A172 (cell line): ENCODE measurements at places on chromosomes 3 and 15.

GRCh38 chr3:178525251-178525650 is 11.0 kb upstream of the KCNMB2 start:
- DNase-seq = no peak

- no peak for DNase-seq
These were observed 157.3 kb upstream of the SMAD3 start for GRCh38 chr15:66907826-66908743.

DNA sequence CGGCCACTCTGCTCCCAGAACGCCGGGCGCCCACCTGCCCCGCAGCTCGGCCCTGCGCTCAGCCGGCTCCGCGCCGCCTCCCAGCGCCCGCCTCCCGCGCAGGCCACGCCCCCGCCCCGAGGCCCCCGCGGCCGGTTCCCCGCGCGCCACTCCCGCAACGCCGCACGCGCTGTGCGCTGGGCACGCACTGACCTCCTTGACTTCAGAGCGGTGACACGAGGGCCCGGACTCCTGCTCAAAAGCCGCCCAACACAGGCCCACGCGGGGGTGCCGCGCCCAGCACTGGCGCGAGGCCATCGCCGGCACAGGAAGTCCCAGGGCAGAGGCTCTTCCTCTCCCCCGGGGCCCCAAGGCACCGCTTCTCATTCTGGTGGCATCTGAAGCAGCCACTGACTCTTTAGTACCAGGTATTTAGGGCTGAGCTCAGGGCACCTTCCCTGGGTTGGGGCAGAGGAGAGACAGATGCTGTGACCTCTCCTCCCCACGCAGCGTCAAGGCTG is 12.4 kb downstream of the TNK2 start:
- peak; percentile 47 for DNase-seq

DNA sequence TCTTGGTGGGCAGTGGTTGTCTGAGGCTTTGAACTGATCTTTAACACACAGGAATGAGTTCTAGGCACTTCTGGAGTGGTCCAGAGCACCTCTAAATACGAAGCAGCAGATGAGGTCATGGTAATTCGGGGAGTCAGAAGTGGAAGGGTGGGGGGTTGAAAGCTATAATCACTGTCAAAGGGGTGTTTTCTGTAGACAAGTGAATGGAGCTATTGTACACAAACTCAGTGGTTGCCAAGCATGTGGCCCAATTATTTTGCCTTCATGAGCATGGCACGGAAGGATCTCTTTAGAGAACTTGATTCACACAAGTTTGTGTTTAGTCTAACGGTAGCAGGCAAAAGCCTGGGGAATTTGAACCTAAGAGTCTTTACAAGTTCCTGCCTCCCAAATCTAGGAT is 6.3 kb downstream of the FRMD5 start:
- no peak for DNase-seq

- DNase-seq = no peak
These were observed 68.9 kb upstream of the GAP43 start for GRCh38 chr3:115554487-115554807.

GRCh38 chr15:39430389-39430788 is 150.5 kb upstream of the THBS1 start:
- no peak for DNase-seq

DNA sequence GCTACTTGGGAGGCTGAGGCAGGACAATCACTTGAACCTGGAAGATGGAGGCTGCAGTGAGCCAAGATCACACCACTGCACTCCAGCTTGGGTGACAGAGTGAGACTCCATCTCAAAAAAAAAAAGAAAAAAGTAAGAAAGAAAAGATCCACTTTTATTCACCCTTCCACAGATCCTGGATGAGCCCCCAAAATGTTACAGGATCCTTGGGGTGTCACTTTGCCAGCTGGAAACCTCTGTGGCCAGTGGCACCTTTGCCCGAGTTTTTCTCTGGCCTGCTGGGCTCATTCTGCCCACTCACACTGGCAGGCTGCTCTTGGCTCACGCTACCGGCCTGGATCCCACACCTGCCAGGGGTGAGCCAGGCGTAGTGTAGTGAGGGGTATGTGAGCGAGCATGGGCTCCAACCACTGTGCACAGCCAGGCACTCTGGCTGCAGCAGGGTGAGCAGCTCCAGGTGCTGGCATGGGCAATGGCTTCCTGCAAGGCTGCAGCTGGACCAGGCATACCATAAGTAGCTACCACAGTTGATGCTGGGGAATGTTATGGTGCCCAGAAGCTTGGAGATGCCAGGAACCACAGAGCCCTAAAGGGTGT is 57.8 kb upstream of the C15orf39 start:
- DNase-seq = no peak

DNA sequence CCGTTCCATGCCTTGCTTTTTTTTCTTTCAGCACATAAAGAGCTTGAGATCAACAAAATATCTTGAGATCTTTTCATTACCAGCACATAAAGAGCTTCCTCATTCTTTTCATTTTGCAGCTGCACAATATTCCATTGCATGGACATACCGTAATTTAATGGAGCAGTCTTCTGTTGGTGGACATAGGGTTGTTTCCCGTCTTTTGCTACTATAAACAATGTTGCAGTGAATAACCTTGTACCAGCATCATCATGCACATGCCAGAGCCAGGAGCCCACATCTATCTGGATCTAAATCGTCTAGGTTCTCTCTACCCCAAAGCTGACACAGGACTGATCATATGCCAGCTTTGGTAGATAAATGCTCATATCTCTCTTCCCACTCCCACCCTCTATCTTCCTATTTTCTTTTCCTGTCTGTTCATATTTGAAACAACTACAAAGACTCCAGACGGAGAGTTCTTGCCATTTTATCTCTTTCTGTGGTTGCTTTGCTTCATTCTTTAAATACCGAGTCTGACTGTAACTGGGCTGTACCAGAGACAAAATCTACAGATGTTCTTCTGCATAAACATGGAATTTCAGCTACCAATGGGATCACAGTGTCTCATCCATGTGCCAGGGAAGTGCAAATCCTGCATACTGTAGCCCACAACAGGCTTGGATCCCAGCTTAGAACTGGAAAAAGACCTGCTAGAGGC is 47.1 kb upstream of the AKAP13 start:
- DNase-seq = peak; percentile 86

- no peak for DNase-seq
These were observed 4.5 kb downstream of the OR5K2 start for GRCh38 chr3:98501863-98502576.

DNA sequence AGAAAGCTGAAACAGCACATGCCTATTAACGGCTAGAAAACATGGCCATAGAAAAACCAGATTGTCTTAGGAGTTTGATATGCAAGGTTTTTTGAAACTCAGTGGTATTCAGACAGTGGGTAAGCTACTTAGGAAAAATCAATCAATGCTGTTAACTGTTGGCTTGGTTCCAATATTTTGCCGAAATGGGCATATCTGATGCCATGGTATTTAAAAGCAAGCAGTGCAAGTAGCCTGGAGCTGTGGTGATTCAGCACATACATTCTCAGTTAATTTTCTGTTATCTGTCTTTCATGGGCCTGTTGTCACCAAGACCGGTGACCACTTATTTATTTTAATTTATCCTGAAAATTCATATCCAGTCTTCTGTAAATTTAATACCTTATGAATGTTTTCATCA is 17.3 kb upstream of the SUCNR1 start:
- no peak for DNase-seq

GRCh38 chr15:80484333-80484864 is 80.2 kb downstream of the ARNT2 start:
- no peak for DNase-seq

DNA sequence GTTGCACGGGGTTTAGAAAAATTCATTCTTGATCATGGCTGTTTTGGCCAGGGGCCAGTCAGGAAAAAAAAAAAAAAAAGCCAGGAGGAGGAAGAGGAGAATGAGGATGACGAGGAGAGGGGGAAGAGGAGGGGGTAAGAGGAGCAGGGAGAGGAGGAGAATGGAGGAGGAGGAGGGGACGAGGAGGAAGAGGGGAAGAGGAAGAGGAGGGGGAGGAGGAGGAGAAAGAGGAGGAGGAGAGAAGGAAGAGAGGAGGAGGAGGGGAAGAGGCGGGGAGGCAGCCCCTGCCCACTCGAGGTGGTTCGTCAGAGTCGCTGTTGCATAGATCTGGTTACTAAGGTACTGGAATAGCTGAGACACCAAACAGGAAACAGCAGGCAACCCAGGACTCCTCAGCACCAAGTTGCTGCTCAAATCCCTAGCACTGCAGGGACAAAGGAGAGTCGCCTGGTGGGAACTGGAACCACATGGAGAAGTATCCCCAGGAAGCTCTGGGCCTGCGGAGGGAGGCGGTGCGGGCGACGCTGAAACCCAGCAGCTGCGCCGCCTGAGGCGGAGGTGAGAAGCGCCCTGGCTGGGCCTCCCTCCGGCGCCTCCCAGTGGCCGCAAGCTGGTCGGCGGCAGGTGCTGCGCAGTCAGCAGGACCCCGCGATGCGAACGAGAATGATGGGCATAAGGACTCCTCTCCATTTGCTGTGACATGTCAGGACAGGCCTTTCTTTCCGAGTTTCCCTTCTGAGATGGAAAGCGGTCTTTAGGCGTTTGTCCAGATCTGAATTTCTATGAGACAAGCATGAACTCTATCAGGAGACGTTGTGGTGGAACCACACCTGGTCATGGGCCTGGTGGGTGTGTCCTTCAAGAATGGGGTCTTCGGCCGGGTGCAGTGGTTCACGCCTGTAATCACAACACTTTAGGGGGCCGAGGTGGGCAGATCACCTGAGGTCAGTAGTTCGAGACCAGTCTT is 17.5 kb downstream of the FAM240A start:
- DNase-seq = no peak

DNA sequence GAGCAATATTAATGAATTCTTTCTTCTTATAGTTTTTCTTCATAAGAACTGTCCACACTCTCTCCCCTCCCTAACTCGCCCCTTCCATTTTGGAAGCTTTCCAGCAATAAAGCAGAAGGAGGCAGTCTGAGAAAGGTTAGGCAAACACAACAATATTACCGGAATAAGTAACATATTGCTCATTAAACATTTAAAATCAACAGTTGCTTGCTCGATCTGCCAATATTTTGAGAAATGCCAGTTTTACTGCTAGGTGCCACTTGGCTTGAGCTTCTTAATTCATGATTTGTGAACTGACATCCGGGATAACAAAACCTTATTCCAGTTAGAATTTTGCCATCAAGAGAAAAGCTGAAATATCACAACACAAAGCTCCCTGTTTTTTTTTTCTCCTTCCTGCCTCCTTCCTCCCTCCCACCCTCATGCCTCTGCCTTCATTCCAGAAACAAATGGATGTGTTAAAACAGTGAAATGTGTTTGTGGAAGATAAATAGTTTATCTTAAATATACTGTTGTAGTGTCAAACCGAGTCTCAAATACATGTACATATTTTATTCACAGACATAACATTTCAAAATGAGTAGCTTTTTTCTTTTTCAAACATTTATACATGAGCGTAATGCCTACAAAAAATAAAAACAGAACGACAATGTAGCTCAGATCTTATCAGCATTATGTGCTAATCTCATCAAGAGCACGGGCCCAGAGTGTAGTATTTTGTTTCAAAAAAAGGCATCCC is 253.7 kb downstream of the GAP43 start:
- no peak for DNase-seq

GRCh38 chr3:187926620-187927019 is 181.4 kb upstream of the BCL6 start:
- DNase-seq = no peak

DNA sequence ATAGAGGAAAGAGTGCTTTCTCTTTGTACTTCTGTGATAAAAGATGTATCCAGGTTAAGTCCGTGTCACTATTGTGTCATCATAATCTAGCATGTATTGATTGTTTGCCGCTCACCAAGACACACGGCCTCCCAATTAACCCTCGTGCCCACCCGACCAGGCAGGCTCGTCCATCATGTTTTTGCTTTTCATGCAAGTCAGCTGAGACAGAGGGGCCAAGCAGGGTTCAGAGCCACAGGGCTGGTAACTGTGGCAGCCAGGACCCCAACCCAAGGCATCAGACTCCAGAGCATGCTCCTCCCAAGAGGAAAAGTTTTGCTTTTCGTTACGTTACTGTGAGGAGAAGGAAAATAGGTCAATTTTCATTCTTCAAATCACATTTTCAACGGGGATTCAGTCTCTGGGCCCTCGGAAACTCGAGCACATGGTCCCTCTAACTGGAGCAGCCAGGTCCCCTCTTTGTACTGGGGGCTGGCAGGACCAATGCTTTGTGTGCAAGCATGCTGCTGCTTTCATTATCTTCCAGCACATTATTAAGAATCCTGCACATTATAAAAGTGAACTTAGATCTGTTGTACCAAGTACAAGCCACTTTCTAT is 161.1 kb upstream of the TOPAZ1 start:
- no peak for DNase-seq

GRCh38 chr3:98655666-98656065 is 62.3 kb upstream of the CPOX start:
- no peak for DNase-seq

GRCh38 chr3:182738583-182739411 is 54.5 kb upstream of the ATP11B start:
- peak; percentile 27 for DNase-seq

- DNase-seq = no peak
These were observed 75.7 kb upstream of the UBE3A start for GRCh38 chr15:25514522-25514921.

DNA sequence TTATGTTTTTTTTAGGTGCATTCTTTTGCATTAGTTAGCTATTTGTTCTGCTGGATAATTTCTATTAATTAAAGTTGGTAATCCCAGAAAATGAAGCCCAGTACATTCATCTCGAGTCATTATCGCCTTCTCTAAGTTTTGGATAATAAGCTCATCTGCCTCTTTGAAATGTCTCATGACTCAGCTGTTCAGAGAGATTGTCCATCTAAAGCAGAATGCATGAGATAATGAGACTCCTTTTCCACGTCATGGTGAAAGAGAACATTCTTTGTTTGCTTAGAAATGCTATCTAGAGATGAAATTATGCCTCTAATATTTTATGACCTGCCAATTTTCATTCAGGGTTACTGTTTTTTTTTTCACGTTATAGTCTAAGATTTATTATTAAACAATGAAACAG is 374.7 kb upstream of the GOLIM4 start:
- DNase-seq = no peak

DNA sequence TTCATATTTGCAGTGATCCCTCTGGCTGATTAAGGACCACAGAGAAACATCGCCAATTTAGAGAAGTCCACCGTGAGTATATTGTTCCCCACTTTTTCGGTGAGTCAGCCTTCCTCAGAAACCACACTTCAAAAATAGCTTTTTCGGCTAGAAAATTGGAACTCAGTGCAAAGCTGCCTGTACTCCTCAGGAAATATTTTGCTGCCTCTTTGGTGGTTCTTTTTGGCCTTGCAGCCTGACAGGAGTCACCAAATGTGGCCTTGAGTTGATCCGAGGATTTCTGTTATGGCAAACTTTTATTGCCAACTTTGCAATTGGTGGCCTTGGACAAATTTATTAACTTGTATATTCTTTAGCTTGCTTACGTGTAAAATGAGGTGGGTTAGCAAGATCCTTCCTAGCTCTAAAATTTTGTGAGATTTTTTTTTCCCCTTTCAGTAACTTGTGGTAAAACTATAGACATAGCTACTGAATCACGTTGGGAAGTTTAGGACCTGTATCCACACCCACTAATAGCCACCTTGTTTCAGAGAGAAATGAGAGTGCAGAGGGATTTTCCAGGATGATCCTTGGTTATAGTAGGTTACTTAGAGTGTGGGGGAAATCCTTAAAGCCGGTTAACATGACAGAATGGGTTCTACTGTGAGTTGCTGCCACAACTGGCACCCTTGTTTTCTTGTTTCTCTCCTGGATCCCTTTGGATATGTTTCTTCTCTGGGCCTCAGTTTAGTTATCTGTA is 9.9 kb downstream of the ARL6IP5 start:
- peak; percentile 38 for DNase-seq
